Chondrocyte (in vitro differentiated cells): ENCODE measurements at places on chromosomes 16 and 17. TPM values are rescaled to one million over a fixed set of nuclear protein-coding genes. Genes with fewer than 3 reads are reported as not detected.
A peak's percentile ranks its signal among the peaks of the same experiment; 100 is the strongest.

DNA sequence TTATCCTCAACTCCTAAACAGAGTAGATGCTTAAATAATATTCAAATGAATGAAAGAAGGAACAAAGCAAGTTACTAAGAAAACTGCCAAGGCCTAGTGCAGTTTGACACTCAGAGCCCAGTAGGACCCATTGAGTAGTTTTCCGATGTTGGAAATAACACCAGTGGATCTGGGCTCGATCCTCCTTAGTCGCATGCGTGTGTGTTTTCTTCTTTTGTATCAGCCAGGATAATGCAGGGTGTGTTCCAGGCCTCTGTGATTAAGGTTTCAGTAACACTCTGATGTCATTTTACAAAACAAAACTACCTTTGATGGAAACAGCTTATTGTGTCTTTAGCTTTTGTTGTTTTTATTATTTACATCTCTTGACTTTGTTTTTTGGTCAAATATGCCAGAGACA lies 24.5 kb downstream of the KSR1 start:
- peak overlapping the region; percentile 32 for H3K27ac ChIP-seq
- H3K4me3 ChIP-seq = no peak overlapping the region
- no peak for DNase-seq
- no peaks in the 10 kb centered on the region for H3K36me3 ChIP-seq
- H3K27me3 ChIP-seq = no peaks in the 10 kb centered on the region
- peaks cover 41% of the 10 kb centered on the region for H3K4me1 ChIP-seq

- no peak overlapping the region for H3K27ac ChIP-seq
- no peaks in the 10 kb centered on the region for H3K27me3 ChIP-seq
- no peak overlapping the region for H3K4me3 ChIP-seq
- no peaks in the 10 kb centered on the region for H3K4me1 ChIP-seq
Measured at GRCh38 chr16:24381470-24382118, 125.5 kb downstream of the CACNG3 start.

DNA sequence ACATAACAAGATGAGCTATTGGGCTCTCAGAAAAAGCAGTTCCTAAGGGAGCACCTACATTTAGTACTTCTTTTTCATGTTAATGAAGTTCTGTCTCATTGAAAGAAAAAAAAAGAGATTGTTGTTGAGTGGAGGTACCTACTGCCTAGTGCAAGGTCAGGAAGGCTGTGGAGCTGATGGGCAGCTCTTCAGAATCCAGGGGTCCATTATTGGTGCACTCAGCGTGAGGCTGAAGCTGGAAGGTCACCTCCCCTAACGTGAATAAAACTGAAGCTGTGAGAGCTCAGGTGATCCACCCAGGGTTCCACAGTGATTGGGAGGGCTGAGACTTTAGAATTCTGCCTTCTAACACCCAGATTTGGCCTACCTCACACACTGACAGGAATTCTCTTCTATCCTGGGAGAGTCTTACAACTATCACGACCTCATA lies 153.9 kb upstream of the TBX2 start:
- no peak for DNase-seq
- H3K4me1 ChIP-seq = peaks cover 32% of the 10 kb centered on the region
- no peak overlapping the region for H3K4me3 ChIP-seq
- H3K27ac ChIP-seq = no peak overlapping the region
- H3K36me3 ChIP-seq = no peaks in the 10 kb centered on the region
- no peaks in the 10 kb centered on the region for H3K27me3 ChIP-seq

The KRTAP4-6 gene
- total RNA-seq = not detected in 3 replicates

DNA sequence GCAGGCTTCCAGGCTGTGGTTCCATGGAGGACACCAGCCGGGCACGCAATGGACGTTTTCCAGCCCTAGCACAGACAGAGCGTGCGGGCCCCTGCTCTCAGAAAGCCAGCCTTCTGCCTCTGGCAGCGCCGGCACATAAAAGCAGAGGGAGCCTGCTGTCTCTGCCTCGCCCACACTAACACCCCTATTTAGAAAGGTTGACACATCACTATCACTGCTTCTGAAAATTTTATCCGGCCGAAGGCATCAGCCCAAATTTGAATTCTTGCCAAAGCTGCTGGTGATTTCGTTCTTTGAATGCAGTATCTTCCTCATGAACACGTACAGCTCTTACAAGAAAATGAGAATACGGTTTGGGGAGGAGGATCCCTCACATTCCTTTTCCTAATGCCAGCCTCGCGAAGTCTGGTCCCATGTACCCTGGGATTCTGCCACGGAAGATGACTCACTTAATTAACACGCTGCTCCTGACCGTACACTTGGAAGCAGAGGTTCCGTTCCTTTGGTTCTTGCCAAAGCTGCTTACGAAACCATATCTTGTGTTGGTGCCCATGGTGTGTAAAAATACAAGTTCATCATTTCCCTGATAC lies 1.3 kb upstream of the RAB11FIP3 start:
- DNase-seq = no peak
- peaks cover 38% of the 10 kb centered on the region for H3K4me1 ChIP-seq
- H3K36me3 ChIP-seq = no peaks in the 10 kb centered on the region

- no peak for DNase-seq
- H3K4me3 ChIP-seq = peak overlapping the region; percentile 75
- H3K27ac ChIP-seq = peak overlapping the region; percentile 88
Measured at GRCh38 chr17:67376415-67376736, 705 bp upstream of the PITPNC1 start.

The P2RX1 gene
- total RNA-seq = not detected in 3 replicates

The FZD2 gene
- total RNA-seq = 103 to 127 TPM (median 108 TPM) in 3 replicates
